CD4-positive, CD25-positive, alpha-beta regulatory T cell (primary cell): ENCODE measurements at places on chromosomes 6 and 20. TPM values are rescaled to one million over a fixed set of nuclear protein-coding genes. Genes with fewer than 3 reads are reported as not detected.

DNA sequence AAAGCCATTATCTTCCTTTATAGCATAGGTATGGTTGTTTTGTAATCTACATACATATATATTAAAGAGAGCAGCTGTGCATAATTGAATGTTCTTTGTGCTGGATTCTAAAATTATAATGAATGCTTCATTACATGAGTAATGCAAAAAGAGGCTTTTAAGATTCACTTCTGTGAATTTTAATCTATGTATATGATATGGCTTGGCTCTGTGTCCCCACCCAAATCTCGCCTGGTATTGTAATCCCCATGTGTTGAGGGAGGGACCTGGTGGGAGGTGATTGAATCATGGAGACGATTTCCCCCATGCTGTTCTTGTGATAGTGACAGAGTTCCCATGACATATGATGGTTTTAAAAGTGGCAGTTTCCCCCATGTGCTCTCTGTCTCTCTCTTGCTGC, 255.4 kb downstream of the GRM1 start:
- no peak for DNase-seq

DNA sequence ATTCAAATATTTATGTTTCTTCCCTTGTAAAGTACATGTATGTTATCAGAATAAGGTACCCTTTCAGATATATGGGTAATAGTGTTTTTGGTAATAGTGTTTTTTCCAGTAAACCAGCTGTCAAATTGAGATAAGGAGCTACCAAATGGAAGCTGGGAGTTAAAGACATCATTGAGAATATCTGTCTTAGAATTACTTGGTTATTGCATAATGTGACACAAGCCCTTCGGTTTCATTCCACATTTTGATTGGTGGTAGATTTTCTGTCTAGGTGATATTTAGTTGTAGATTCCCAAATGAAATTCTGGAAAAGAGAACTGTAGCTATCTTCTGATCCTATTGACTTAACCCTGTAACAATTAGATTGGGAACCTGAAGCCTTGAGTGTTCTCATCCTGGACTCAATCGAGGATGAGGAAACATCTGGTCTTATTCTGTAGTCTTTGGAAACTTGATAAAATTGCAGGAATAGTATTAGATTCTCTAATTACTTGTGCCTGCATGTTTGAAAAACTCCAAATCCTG, 75.1 kb upstream of the SYNJ2 start:
- DNase-seq: no peak

- DNase-seq: no peak
Observed at GRCh38 chr20:57090590-57091560, 175.6 kb downstream of the BMP7 start.

GRCh38 chr6:17478223-17478907, 85.0 kb downstream of the CAP2 start:
- no peak for DNase-seq

DNA sequence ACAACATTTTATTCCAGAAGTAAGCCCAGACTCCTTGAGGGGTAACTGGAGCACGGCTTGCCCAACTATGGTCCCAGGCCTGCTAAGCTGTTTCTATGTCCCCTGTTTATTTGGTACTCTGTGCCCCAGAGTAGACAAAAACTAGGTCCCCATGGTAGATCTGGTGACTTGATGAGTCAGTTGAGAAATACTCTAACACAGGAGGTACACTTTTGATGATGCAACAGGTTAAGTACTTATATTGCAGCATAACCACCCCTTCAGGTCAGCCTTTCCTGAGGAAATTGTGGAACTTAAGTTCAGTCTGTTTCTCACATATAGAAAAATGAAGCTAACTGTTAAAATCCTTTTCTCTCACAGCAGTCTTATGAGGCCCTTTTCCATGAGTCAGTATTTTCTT, 19.6 kb downstream of the TTPAL start:
- no peak for DNase-seq

- no peak for DNase-seq
Observed at GRCh38 chr6:34056305-34057108, 89.4 kb downstream of the GRM4 start.

GRCh38 chr20:58519940-58520712, 4.9 kb upstream of the APCDD1L start:
- no peak for DNase-seq

GRCh38 chr6:129432738-129433137, 277.2 kb downstream of the ARHGAP18 start:
- DNase-seq: no peak

GRCh38 chr6:22878324-22878701, 308.9 kb downstream of the HDGFL1 start:
- DNase-seq: no peak

GRCh38 chr6:71250099-71250602, 38.5 kb upstream of the OGFRL1 start:
- DNase-seq: no peak

DNA sequence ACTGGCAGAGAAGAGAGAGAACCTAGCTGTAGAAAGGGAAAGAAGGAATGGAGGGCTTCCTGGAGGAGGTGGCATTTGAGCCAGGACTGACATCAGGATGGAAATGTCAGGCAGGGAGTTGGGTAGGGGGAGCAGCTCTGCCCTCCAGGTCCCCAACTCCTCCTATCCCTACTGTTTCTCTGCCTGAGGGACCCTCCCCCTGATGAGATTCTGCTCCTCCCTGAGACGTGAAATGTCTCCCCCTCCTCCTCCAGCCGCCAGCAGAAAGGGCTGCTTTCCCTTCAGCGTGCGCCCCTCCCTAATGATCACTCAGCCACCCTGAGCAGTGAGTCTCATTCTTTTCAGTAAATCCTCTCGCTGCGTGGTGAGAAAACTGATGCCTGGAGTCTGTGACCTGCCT, 40.6 kb downstream of the HLA-DPB1 start:
- no peak for DNase-seq

DNA sequence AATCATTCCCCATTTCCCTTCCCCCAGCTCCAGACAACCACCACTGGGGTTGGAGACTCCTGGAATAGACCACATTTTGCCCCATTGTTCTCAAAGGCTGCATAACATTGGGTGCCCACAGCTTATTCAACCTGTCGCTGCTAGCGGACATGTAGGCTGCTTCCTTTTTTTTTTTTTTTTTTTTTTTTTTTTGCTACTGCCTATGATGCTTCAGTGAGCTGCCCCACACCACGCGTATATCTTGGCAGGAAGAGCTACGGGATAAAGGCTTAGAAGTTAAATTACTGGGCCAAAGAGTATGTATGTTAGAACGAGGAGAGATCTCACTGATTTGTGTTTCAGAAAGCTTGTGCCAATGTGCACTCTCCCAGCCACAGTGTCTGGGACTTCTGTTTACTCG, 7.0 kb downstream of the LBP start:
- no peak for DNase-seq

DNA sequence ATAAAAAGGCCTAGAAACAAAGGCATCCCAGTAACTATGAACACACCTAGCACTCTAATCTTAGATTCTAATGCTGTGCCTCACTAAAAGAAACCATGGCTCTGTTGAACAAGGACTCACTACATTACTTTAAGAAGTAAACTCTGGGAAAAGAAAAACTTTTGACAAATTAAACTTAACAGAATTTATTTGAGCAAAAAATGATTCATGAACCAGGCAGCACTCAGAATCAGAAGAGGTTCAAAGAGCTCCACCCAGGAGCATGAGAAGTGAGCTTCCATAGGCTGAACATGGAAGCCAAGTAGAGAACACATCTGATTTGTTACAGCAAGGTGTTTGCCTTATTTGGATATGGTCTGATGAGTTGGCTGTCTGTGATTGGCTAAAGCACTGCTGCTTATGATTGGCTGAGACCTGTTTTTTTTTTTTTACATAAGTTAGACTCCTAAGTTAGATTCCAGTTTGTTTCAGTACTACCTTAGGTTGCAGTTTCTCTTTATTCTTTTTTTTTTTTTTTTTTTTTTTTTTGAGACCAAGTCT, 343.6 kb upstream of the SASH1 start:
- no peak for DNase-seq

GRCh38 chr20:43572891-43573290, 14.1 kb downstream of the SGK2 start:
- DNase-seq: no peak

- DNase-seq: no peak
Observed at GRCh38 chr6:132060591-132060990, 109.4 kb upstream of the CCN2 start.

GRCh38 chr20:2210646-2211552, 84.9 kb upstream of the TGM3 start:
- no peak for DNase-seq

GRCh38 chr6:53020005-53020744, 25.1 kb upstream of the GSTA4 start:
- DNase-seq: no peak

DNA sequence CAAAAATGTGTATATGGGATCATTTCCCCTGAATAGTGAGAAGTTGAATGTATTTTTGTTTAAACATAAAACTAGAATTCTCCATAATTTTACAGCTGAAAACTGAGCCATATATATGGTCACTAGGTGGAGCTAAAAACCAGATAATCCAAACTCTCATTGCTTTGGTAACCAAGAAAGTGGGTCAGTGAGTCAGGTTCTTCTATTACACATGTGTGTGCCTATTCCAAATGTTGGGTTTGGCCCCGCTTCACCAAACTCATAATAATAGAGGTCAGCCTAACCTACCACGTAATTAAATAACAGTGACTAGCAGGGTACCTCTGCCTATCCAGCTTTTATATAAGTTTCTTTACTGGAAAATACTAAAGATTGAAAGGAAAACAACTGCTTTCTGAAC, 19.3 kb upstream of the RNGTT start:
- DNase-seq: peak; percentile 62

- DNase-seq: no peak
Observed at GRCh38 chr20:51184289-51184688, 161.4 kb upstream of the KCNG1 start.

- DNase-seq: no peak
Observed at GRCh38 chr20:13299401-13299800, 78.3 kb downstream of the ISM1 start.

DNA sequence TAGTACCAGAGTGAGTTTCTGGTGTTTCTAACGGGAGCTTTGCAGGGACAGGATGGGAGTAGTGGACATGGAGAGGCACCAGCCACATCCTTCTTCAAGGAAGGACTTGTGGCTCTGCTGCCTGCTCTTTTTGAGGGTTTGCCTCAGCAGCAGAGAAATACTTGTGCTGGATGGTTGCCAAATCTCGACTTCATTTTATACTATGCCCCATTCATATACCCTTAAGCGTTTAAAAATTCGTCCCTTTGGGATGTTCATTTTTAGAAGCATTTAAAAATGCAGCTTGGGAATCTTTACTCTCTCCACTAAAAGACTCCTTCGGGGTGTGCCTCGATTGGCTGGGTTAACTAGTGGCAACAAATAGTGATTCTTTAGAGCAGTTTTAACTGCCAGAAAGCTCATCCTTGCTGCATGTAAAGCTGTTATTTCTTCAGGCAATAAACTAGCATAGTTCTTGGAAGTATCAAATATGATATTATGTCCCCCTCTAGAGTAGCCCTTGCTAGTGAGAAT, 126.5 kb upstream of the B3GAT2 start:
- no peak for DNase-seq

DNA sequence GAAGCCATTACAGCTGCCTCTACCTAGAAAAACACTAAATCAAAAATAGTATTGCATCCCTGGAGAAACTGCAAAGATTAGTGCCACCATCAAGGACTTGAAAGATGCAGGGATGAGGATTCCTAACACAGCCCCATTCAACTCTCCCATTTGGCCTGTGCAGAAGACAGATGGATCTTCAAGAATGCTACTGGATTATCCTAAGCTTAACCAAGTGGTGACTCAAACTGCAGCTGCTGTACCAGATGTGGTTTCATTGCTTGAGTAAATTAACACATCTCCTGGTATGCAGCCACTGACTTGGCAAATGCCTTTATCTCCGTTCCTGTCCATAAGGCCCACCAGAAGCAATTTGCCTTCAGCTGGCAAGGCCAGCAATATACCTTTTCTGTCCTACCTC, 117.4 kb downstream of the TBC1D32 start:
- no peak for DNase-seq

GRCh38 chr6:2611092-2611491, 139.6 kb downstream of the MYLK4 start:
- DNase-seq: no peak

DNA sequence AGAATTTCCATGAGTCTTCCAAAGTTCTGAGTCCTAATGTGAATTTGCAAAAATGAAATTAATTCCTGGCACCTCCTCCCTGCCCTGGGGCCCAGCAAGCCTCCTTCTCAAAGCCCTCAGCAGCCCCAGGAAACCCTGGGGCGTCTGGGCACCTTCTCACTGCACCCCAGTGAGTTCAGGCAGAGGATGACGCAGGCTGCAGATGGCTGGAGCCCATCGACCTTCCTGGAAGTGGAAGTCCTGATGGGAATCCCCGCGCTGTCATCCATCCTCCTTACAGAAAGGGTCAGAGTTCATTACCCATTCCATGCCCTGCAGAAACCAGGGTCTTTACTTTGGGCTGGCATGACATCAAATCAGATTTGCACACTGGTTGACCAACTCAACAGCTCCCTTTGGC, 31.6 kb downstream of the DLL1 start:
- DNase-seq: no peak

DNA sequence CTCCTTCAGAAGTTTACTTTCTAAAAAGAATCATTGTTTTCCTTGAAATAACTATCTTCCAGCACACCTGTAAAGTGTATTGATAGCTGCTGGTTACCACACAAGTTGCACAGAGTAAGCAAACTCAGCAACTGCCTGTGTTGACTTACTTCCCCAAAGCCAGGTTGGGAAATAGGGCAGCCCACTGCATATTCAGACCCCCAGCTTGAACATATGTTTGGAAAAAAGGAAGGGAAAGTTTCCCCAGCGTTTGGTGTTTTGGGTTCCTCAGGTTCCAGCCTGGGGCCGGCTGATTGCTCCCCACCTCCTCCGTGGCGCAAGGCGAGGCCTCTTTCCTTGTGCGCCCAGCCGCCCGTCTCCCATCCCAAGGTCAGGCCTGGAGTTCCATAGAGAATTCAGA, 70.1 kb upstream of the QKI start:
- DNase-seq: no peak

DNA sequence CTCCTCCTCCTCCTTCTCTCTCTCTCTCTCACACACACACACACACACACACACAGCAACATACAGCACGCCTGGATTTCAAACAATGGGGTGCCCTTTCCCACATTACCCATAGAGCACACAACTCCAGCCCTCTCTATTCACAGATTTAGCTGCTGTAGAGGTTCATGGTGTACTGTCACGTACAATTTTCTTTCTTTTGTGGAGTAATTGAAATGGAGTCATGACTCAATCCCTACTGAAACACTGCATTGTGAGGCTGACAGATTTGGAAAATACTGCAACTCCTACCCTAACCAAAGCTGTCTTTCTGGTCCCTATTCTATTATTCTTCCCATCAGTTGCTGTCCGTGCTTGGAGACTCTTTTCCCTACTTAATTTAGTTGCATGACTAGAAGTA, 166.9 kb downstream of the EDN1 start:
- DNase-seq: no peak

Gene FAM83C
- polyA plus RNA-seq: not detected

Gene TLDC2
- polyA plus RNA-seq: 0.37 TPM

Gene CCND3
- polyA plus RNA-seq: 439 TPM

Gene RAD21L1
- not detected for polyA plus RNA-seq

Gene OR2H2
- polyA plus RNA-seq: not detected

Gene DSP
- 0.06 TPM for polyA plus RNA-seq

Gene KIFC1
- polyA plus RNA-seq: 0.41 TPM

Gene CDH26
- polyA plus RNA-seq: not detected

Gene PTK6
- 0.15 TPM for polyA plus RNA-seq

Gene SLC17A4
- not detected for polyA plus RNA-seq

Gene COL21A1
- polyA plus RNA-seq: not detected

Gene TREM1
- not detected for polyA plus RNA-seq

Gene CST4
- polyA plus RNA-seq: not detected

Gene EPPIN
- polyA plus RNA-seq: not detected
